ENCODE measurements at places on chromosomes 7 and 10. TPM values are rescaled to one million over a fixed set of nuclear protein-coding genes. Genes with fewer than 3 reads are reported as not detected.
A peak's percentile ranks its signal among the peaks of the same experiment; 100 is the strongest.

PITX3 gene
- total RNA-seq, result not detected

SEMA4G gene
- 6.7 TPM for total RNA-seq

DNA sequence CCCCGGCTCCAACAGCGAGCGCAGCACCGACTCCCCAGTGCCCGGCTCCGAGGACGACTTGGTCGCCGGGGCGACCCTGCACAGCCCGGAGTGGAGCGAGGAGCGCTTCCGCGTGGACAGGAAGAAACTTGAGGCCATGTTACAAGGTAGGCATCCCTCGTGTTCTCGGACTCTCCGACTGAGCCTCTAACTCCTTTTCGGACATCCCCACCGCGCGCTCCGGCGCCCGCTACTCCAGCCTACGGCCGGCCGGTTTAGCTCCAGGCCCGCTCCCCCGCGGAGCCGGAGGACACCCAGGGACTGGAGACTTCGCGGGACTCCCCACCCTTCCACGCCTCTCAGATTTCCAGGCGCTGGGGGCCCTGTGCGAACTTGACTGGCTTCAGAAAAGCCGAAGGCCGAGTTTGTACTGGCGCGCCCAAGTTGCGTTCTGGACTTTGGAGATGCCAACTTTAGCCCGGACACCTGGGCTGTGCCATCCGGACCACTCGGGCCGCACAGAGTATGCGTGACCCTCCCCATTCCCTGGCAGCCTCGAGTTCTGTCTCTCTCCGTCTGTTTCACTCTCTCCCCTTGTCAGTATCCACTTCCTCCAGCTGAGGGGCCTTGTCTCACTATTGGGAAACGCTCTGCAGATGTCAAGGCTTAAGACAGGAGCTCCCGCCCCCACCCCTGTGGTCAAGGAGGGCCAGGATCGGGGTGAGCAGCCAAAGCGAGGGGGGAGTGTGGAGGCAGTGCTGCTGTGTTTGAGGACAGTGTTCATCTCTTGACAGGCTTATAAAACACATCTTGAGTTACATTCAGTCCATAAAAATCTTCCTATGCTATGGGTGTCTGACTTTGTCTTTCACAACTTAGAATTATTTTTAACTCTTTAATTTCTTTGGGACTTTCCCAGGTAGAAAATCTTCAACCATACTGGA is 777 bp downstream of the BICC1 start:
- H3K27ac ChIP-seq, result peak overlapping the region; percentile 67
- H3K27me3 ChIP-seq, result peaks cover 43% of the 10 kb centered on the region
- H3K4me3 ChIP-seq, result peak overlapping the region; percentile 62
- peaks cover 6% of the 10 kb centered on the region for H3K4me1 ChIP-seq
- DNase-seq, result peak; percentile 65

DNA sequence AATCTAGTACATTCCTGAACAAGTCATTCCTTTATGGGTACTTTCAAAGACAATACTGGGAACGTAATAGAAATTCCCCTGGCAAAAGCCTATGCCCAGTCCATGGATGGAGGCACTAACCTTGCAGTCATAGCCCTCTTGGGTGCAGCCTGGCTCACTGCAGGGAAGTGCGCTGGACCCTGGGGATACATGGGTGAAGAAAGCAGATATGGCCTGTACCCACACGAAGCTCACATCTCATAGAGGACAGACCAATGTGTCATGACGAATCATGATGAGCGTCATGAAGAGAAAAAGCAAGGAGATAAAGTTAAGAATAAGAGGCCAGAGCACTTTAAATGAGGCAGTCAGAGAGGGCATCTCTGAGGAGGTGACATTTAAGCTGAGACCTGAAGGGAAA is 11.8 kb downstream of the PRLHR start:
- H3K27me3 ChIP-seq, result peaks cover 6% of the 10 kb centered on the region
- no peaks in the 10 kb centered on the region for H3K36me3 ChIP-seq
- H3K4me3 ChIP-seq, result no peak overlapping the region
- H3K27ac ChIP-seq, result no peak overlapping the region

GRCh38 chr10:23344241-23344841 is at the start of gene C10orf67:
Gene C10orf67, minus strand, starts transcription at chr10:23344797. Its CDS starts 23 bp downstream, at chr10:23344774.
- peak within 1 kb of the TSS; percentile 31 for H3K27ac ChIP-seq
- DNase-seq, result peak; percentile 74
- peak within 1 kb of the TSS; percentile 44 for H3K4me3 ChIP-seq
- H3K36me3 ChIP-seq, result no peaks in the 10 kb centered on the region

SNX10 gene
- 73.8 TPM for total RNA-seq

Data from upper lobe of right lung (tissue), 1 donor.